ENCODE measurements at places on chromosomes 2 and 18. TPM values are rescaled to one million over a fixed set of nuclear protein-coding genes. Genes with fewer than 3 reads are reported as not detected.
A peak's percentile ranks its signal among the peaks of the same experiment; 100 is the strongest.

GRCh38 chr2:54504866-54505265 is 48.7 kb downstream of the SPTBN1 start:
- H3K36me3 ChIP-seq: no peaks in the 10 kb centered on the region
- peaks cover 73% of the 10 kb centered on the region for H3K4me1 ChIP-seq
- no peak overlapping the region for H3K27ac ChIP-seq
- no peaks in the 10 kb centered on the region for H3K27me3 ChIP-seq
- no peak for DNase-seq
- no peak overlapping the region for H3K4me3 ChIP-seq

DNA sequence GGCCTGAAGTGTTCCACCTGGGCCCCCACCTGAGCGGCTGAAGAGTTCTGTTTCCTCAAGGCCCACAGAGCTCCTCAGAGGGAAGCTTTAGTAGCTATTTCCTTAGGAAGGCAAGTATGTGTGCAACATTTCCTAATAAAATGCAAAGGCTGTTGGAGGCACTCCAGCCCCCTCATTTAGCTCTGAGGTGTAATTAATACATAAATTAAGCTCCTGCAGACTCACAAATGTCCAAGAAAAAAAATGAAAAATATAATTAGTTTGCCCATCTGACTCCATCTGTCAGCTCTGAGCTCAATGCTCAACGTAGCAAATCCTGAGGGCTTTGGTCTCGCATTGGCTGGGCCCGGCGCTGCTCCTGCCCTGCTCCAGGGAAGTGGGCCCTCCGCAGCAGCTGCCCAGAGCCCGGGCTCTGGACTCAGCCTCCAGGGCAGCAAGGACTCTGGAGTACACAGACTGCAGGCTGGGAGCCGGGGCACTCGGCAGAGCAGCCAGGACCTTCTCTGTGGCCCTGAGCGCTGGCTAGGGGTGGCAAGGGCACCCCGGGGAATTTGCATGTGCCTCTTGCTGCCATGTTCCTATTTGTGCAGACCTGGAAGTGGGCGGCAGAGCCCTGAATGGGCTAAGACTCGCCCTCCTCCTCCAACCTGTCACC is 23.4 kb upstream of the C1QL2 start:
- H3K36me3 ChIP-seq: no peaks in the 10 kb centered on the region
- H3K4me3 ChIP-seq: no peak overlapping the region
- H3K27me3 ChIP-seq: no peaks in the 10 kb centered on the region
- H3K4me1 ChIP-seq: no peaks in the 10 kb centered on the region
- no peak overlapping the region for H3K27ac ChIP-seq
- DNase-seq: no peak

DNA sequence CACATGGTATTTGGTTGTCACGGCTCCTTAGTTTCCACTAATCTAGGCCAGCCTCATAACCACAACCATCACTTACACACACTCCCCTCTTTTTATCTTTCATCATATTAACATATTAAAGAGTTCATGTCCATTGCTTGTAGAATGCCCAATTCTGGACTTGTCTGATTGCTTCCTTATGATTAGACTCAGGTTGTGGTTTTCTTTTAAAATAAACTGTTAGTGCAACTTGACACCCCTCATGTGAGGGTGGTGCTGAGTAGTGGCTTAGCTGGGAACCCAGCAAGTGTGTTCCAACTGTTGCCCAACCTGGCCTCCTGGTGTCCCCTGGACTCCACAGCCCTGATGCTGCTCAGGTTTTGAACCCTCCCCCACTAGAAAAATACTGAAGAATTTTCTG is 20.1 kb upstream of the CD207 start:
- H3K27me3 ChIP-seq: no peaks in the 10 kb centered on the region
- DNase-seq: peak; percentile 26
- H3K4me3 ChIP-seq: no peak overlapping the region
- no peaks in the 10 kb centered on the region for H3K4me1 ChIP-seq
- no peaks in the 10 kb centered on the region for H3K36me3 ChIP-seq
- no peak overlapping the region for H3K27ac ChIP-seq

GRCh38 chr18:55240978-55241377 is 281.7 kb upstream of the CCDC68 start:
- peaks cover 50% of the 10 kb centered on the region for H3K4me1 ChIP-seq
- no peaks in the 10 kb centered on the region for H3K36me3 ChIP-seq
- no peak overlapping the region for H3K27ac ChIP-seq
- DNase-seq: no peak
- no peak overlapping the region for H3K4me3 ChIP-seq
- no peaks in the 10 kb centered on the region for H3K27me3 ChIP-seq

GRCh38 chr2:112959109-112959812 is 18.5 kb upstream of the IL36G start:
- no peaks in the 10 kb centered on the region for H3K36me3 ChIP-seq
- H3K27me3 ChIP-seq: no peaks in the 10 kb centered on the region
- no peak overlapping the region for H3K27ac ChIP-seq

DNA sequence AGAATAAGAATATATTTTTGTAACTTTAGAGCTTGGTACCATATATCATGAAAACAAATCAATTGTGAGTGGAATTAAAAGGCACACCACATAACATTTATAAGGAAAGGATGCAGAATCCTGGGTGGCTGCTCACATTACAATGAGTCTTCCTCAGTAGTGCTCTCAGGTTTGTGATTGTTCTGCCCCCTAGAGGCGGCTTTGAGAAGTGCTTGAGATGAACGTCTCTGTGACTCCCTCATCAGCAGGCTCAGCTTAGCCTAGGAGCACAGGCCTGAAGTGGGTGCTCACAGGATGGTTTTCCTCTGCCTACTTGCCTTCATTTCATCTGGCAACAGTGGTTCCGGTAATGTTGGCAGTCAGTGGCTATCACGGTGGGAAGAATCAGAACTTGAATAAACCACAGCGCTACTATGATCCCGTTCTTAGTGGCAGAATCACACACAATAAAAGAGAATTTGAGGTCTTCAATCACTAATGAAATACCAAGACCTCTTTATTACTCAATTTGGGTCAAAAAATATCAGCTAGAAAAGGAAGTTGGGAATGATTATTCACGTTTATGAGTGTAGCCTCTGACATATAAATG is 38.1 kb upstream of the B4GALT6 start:
- no peaks in the 10 kb centered on the region for H3K36me3 ChIP-seq
- no peak overlapping the region for H3K27ac ChIP-seq

Gene DPP10
- total RNA-seq: not detected

Gene DYSF
- 31.3 TPM for total RNA-seq
